ENCODE measurements at places on chromosomes 5 and 9.

DNA sequence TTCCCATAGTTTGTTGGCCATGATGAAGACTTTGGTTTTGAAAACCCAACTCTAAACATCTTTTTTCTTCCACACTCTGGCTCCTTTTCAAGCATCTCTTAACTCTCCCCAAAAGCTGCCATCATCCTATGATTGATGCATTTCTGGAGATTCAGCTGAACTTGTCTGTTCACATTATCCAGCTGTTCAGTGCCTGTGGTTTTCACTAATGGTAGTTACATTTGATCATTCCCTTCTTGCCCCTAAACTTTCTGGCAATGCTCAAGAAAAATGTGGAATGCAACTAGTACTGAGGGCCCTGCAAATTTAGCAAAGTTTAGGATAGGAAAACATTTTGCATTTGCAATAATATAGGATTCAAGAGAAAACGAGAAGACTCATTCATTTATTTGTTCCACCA, 267.5 kb downstream of the ENC1 start:
- DNase-seq: no peak

- no peak for DNase-seq
Measured at GRCh38 chr9:79526149-79526672, 45.6 kb upstream of the TLE4 start.

GRCh38 chr9:82209797-82210470, 221.4 kb downstream of the SPATA31D1 start:
- no peak for DNase-seq

DNA sequence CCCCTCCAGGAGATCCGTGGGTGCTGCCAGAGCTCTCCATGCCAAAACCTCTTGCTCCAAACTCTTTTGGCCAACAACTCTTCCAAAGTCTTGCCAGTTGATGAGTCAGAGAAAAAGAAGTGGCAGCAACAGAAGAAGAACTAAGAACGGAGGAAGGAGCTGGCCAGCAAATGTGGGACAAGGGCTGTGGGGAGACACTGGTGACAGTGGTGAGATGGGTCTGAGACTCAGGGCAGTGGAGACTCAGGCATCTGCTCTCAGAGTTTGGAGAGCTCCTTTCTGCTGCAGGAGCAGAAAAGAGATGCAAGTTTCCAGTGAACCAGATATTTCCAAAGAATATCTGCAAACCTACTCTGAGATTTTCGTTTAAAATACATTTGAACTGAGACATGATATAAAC, 92.3 kb upstream of the SEMA6A start:
- no peak for DNase-seq

All from activated gamma-delta T cell (primary cell).